Endothelial cell of umbilical vein (primary cell): ENCODE measurements at places on chromosomes 11 and 22. TPM values are rescaled to one million over a fixed set of nuclear protein-coding genes. Genes with fewer than 3 reads are reported as not detected.

The SLC16A8 gene
- 0.06 and 0.14 TPM in 2 replicates for polyA plus RNA-seq

The PHETA2 gene
- polyA plus RNA-seq, result 29.2 and 29.9 TPM in 2 replicates

The ACRV1 gene
- not detected in 2 replicates for polyA plus RNA-seq

The SLC22A12 gene
- polyA plus RNA-seq, result not detected in 2 replicates

The VPREB1 gene
- not detected in 2 replicates for polyA plus RNA-seq

The NECTIN1 gene
- 8.4 and 10.8 TPM in 2 replicates for polyA plus RNA-seq

DNA sequence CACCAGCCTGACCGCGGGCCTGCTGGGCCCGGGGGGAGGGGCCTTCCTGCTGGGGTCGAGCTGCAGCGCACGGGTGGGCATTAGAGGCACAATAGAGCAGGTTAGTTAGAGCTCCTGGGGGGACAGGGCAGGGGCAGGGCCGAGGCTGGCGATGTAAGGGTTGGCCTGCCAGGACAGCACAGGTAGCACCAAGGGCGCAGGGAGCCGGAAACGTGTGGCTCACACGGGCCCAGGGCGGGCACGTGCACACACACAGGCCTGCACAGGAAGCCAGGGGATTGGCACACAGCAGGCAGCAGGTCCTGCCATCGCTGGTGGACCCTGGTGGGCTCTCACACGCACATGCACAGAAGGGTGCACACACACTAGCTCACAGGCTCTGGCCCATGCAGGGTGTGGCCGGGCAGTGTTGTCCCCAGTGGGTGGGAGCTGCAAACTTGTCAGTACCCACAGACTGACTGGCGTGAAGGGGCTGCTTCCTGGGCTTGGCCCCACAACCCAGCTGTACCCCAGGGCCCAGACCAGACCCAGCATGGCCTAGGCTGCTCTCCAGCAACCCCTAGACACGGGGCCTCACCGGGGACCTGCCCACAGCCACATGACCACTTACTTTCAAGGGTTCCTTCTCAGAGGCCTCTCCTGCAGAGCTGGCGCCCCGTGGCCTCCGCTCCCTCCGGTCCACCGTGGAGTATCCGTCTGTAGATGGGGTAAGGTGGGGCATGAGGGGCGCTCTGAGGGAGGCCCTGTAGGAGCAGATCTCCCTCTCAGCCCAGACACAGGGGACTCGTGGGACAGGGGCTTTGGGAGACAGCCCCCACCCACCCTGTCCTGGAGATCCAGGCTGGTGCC, 29.9 kb upstream of the TXNRD2 start:
- H3K4me1 ChIP-seq, result peaks cover 33% of the 10 kb centered on the region
- DNase-seq, result no peak
- H3K27me3 ChIP-seq, result no peaks in the 10 kb centered on the region
- H3K4me3 ChIP-seq, result no peak overlapping the region
- H3K27ac ChIP-seq, result no peak overlapping the region

GRCh38 chr22:19134176-19134831, 3.2 kb downstream of the TSSK2 start:
- H3K4me3 ChIP-seq, result no peak overlapping the region
- H3K36me3 ChIP-seq, result peaks cover 10% of the 10 kb centered on the region
- no peaks in the 10 kb centered on the region for H3K27me3 ChIP-seq
- no peak for DNase-seq

GRCh38 chr11:932435-932834, 6.8 kb downstream of the AP2A2 start:
- peak overlapping the region; percentile 16 for H3K4me3 ChIP-seq
- H3K27ac ChIP-seq, result peak overlapping the region; percentile 69
- H3K36me3 ChIP-seq, result no peaks in the 10 kb centered on the region
- peak; percentile 73 for DNase-seq

DNA sequence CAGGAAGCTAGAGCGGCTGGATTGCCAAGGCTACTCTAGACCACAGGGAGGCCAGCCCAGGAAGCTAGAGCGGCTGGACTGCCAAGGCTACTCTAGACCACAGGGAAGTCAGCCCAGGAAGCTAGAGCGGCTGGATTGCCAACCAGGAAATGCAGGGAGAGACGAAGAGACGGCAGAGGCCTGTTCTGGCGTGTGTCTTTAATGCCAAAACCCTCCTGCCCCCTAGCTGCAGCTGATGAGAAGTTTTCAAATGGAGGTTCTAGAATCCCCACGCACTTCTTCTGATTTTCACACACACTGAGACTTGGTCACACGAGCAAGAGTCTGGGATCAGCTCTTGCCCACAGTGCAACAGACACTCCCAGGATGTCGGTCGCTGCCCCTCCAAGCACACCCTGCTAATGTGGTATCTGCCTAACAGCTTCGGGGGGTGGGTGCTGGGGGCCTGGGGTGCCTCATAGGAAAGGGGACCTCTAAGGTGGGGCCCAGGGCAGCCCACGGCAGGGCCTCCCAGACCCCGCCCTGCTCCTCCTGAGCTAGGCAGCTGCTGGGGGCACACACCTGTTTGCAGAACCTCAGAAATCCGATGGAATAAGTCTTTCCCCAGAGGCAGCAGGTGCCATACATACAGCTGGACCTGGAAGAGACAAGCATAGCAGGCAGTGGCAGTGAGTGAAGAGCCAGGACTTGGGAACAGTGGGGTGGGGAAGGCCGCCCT, 28.5 kb downstream of the MAFF start:
- peak overlapping the region; percentile 77 for H3K27ac ChIP-seq
- no peak overlapping the region for H3K4me3 ChIP-seq
- DNase-seq, result peak; percentile 85
- peaks cover 34% of the 10 kb centered on the region for H3K36me3 ChIP-seq
- H3K27me3 ChIP-seq, result no peaks in the 10 kb centered on the region

DNA sequence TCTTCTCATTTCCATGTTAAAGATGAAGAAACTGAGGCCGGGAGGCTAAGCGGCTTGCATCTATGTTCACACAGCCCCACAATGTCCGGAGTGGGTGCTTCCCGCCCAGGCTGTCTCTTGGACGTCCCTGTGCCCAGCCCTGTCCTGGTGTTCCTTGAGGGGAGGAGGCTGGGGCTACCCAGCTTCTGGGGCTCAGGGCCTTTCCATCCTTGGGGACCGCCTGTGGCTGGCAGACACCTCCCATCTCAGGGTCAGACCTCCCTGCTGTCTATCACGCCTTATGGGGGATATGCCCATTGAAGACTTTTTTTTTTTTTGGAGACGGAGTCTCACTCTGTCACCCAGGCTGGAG, 95.5 kb downstream of the WNT7B start:
- H3K4me1 ChIP-seq, result no peaks in the 10 kb centered on the region
- no peak overlapping the region for H3K27ac ChIP-seq

- H3K27ac ChIP-seq, result no peak overlapping the region
- no peak for DNase-seq
- no peaks in the 10 kb centered on the region for H3K4me1 ChIP-seq
- H3K36me3 ChIP-seq, result no peaks in the 10 kb centered on the region
Observed at GRCh38 chr11:131219646-131220045, 150.8 kb upstream of the NTM start.

DNA sequence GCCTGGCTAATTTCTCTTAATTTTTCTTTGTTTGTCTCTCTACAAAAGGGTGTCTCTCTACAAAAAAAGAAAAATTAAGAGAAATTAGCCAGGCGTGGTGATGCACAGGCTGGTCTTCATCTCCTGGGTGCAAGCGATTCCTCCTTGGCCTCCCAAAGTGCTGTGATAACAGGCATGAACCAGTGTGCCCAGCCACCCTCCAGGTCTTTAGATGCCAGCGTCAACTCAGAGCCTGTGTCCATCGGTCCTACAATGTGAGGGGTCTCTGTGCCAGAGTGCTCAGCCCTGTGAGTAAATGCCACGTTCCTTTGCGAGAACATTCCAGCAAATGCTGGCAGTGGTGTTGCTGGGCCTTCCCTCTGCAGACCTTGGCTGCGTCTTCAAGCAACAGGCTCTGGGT, 62.7 kb downstream of the IGF2 start:
- peaks cover 17% of the 10 kb centered on the region for H3K4me1 ChIP-seq
- peak overlapping the region; percentile 80 for H3K27ac ChIP-seq
- DNase-seq, result no peak
- H3K27me3 ChIP-seq, result no peaks in the 10 kb centered on the region
- H3K36me3 ChIP-seq, result no peaks in the 10 kb centered on the region

DNA sequence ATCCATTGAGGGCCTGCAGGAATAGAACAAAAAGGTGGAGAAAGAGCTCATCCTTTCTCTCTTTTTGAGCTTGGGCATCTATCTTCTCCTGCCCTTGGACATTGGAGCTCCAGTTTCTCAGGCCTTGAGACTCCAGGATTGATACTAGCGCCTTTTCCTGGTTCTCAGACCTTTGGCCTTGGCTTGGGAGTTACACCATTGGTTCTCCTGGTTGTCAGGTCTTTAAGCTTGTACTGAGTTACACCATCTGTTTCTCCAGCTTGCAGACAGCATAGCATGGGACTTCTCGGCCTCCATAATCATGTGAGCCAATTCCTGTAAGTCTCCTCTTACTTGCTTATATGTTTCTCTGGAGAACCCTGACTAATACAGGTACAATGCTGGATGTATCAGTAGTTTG, 72.6 kb downstream of the GRK3 start:
- no peaks in the 10 kb centered on the region for H3K36me3 ChIP-seq
- H3K4me1 ChIP-seq, result no peaks in the 10 kb centered on the region

- no peaks in the 10 kb centered on the region for H3K27me3 ChIP-seq
- no peak for DNase-seq
- H3K36me3 ChIP-seq, result no peaks in the 10 kb centered on the region
- no peak overlapping the region for H3K4me3 ChIP-seq
- no peak overlapping the region for H3K27ac ChIP-seq
Observed at GRCh38 chr22:48842976-48843375, 984.7 kb downstream of the BRD1 start.

DNA sequence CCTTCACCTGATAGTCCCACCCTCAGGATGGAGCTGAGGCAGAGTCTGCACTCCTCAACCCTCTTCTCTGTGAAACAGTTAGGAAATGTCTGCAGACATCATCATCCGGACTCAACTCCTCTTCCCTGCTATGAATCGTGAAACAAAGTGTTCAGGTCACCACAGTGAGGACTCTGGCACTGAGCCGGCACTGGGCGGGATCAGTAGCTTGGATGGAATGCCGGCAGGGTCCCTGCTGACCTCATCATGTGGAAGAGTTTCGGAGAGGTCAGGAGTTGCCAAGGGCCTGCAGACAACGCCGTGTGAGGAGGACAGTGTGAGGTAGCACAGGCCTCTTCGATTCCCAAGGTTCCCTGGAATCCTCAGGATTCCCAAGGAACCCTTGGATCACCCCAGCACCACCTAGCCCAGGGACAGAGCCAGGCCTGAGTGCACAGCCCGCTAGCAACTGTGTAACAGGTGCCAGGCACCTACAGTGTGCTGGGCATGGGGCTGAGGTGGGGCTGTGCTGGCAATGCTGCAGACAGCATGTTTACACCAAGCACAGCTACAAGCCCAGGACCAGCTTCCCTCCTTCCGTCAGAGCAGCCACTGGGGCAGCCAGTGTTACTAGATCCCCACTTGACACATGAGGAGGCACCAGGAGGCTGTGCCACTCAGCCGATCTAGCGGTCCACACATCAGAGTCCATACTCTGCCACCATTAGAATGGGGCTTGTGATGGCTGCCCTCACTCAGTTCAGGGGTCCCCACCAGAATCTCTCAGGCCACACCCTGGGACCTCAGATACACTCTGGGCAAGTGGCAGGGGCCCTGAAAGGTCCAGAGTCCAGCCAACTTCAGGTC, 693 bp upstream of the LINC01488 start:
- no peaks in the 10 kb centered on the region for H3K27me3 ChIP-seq
- DNase-seq, result no peak
- no peak overlapping the region for H3K4me3 ChIP-seq
- H3K4me1 ChIP-seq, result no peaks in the 10 kb centered on the region

DNA sequence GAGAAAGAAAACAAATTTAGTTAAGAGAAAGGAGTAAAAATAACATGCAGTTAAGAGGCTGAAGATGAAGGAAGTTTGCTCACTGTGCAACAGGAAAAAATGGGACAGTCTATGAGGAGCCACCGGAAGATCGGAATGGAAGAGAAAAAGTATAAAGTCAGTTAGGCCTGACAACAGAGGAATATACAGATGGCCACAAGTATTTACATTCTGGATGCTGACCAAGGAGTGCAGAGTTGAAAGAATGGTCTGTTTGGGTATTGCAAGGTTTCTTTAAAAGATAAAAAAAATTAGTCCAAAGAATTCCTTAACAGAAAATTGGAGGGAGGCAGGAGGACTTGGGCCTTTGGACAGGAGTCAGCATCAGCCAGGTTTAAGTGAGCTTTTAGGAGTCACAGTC, 37.5 kb downstream of the RBFOX2 start:
- H3K27me3 ChIP-seq, result no peaks in the 10 kb centered on the region
- no peak for DNase-seq
- H3K27ac ChIP-seq, result no peak overlapping the region
- H3K4me1 ChIP-seq, result peaks cover 14% of the 10 kb centered on the region
- H3K36me3 ChIP-seq, result no peaks in the 10 kb centered on the region
- no peak overlapping the region for H3K4me3 ChIP-seq

DNA sequence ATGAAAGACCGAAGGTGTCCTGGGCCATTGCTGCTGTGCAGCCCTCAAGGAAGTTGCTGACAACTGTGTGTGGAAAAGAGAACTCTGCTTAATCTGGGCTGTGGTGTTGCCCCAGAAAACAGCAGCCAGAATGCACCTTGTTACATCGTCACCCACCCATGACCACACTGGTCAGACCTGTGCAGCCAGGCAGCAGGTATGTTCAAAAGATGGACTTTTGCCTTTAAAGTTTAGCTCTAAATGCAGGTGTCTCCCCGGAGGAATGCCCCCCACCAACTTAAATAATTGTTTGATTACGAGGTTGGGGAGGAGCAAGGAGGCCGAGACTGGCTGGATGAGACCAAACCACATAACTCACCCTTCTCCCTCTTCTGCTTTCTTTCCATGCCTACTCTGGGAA, 15.3 kb upstream of the POLA2 start:
- no peaks in the 10 kb centered on the region for H3K4me1 ChIP-seq
- no peak for DNase-seq
- no peak overlapping the region for H3K4me3 ChIP-seq
- no peak overlapping the region for H3K27ac ChIP-seq

GRCh38 chr11:4049006-4049405, 45.6 kb upstream of the RRM1 start:
- H3K4me3 ChIP-seq, result no peak overlapping the region
- H3K27me3 ChIP-seq, result no peaks in the 10 kb centered on the region
- H3K4me1 ChIP-seq, result peaks cover 3% of the 10 kb centered on the region
- DNase-seq, result no peak

DNA sequence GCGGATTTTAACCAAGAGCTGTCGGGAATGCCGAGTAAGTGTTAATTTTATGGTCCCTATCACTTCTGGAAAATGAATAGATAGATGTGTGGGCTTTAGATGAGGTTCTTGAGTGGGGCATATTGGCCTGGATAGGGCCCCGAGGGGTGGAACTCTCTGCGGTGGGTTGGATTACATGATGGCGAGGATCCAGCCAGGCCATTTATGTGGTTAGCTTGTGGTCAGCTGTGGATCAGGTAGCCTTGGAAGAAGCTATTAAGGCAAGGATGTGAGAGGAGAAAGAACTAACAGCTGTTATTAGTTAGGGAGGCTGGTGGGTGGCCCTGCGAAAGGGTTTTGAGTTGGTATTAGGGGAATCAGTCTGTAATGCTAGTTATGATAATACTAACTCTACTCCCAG, 268.4 kb downstream of the NELL1 start:
- no peaks in the 10 kb centered on the region for H3K4me1 ChIP-seq
- DNase-seq, result no peak

GRCh38 chr22:39658367-39658766, 87.8 kb downstream of the CACNA1I start:
- H3K27ac ChIP-seq, result no peak overlapping the region
- DNase-seq, result no peak
- H3K4me1 ChIP-seq, result no peaks in the 10 kb centered on the region
